ENCODE measurements at places on chromosomes 4 and X. TPM values are rescaled to one million over a fixed set of nuclear protein-coding genes. Genes with fewer than 3 reads are reported as not detected.

DNA sequence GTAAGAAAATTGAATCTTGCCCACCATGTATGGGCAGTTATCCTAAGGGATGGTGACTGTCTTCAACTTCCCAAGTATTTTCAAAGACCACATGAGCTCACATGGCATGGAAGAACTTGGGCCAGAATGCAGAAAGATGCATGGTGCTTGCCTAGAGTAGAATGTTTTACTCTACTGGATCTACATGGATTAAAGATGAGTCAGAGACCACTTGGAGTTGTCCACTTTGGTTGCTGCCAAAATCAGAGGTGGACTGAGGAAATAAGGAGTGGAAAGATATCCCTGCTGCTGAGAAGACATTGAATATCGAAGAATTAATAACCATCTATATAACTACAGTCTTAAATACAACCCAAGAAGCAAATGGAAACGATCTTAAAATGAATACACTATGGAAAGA lies 498.1 kb downstream of the NLGN4X start:
- DNase-seq: no peak

DNA sequence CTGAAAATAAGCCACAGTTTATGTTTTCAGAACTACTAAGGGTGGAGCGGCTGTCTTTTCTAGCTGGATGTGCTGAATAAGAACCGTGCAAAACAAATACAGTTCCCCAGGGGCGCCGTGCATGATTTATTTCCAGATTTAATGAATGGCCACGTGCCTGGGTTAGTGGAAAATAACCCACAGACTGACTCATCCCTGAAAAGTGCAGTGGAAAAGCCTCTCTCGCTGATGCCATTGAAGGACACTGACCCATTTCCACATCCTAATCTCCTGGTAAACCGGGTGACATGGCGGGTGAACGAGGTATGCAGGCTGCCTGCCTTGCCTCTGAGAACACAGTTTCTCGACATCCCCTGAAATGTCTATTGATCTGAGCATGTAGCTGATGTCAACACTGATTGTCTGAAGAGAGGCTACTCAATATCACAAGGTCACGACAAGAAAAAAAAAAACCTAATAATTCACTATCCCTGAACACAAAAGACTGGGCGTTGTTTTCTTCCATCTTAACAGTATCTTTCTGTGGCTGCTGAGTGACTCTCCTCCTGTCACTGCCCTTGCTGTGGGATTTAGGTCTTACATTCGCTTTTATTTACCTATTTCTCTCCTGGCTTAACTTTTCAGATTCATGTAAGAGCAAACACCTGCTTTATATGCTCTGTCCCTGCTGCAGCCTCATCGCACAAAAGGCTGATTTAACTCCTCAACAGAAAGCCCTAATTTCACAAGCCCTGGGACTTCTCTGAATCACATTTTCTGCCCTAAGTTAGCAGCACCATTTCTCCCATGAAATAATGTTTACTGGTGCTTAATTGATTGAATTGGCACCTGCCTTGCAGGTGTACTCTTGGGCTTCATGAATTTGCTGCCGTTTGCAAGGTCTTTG lies 76.9 kb upstream of the SCOC start:
- peak; percentile 70 for DNase-seq

GRCh38 chr4:630656-631055 lies 5.3 kb downstream of the PDE6B start:
- DNase-seq: no peak

DNA sequence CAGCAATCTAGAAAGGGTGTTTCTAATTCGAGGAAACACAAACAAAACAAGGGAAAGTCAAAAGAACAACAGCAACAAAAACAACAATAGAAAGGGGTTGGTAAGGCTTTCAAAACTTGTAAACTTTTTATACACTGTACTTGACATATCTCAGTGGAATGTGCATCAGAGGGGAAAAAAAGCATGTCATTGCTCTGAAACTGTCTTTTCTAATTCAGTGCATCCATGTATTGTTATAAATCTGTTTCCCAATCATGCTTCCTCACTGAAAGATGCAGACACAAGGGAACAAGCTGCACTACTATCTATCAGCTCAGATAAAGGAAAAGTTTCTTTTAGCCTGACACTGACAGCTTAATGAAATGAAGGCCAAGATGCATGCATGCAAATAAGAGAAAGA lies 44.2 kb upstream of the PCDH18 start:
- DNase-seq: no peak

- DNase-seq: no peak
Measured at GRCh38 chr4:107615809-107616208, 104.2 kb downstream of the PAPSS1 start.

GRCh38 chr4:11313157-11313943 lies 115.3 kb downstream of the HS3ST1 start:
- no peak for DNase-seq

DNA sequence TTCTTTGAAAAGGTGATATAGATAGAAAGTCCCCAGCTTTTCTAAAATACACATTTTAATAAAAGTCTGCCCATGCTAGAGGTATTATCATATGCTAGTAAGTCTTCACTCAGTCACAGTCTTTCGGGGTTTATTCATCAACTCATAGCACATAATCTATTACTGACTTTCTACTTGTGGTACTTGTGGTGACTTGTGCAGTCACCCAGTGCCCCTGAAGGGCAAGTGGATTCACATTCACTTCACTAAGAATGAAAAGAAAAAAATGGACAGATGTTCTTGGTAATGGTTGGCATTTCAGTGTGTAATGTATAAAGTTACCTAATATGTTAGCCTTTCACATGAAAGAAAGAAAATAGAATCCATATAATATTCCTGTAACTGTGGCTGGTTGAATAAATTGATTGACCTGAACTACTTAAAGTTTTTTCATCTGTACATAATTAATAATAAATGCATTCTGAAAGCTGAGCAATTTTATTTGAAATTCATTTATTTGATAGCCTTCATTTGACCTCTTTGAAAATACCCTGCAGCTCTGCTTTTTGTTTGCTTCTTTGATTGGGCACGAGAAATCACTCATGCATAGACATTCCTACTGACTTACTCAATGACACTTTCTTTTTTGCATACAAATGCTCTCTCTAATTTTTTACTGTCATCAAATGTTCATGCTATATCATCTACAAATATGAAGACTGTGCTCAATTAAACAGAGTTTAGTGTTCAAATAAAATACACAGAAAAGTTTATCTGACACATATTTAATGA lies 39.5 kb upstream of the ZNF330 start:
- no peak for DNase-seq

DNA sequence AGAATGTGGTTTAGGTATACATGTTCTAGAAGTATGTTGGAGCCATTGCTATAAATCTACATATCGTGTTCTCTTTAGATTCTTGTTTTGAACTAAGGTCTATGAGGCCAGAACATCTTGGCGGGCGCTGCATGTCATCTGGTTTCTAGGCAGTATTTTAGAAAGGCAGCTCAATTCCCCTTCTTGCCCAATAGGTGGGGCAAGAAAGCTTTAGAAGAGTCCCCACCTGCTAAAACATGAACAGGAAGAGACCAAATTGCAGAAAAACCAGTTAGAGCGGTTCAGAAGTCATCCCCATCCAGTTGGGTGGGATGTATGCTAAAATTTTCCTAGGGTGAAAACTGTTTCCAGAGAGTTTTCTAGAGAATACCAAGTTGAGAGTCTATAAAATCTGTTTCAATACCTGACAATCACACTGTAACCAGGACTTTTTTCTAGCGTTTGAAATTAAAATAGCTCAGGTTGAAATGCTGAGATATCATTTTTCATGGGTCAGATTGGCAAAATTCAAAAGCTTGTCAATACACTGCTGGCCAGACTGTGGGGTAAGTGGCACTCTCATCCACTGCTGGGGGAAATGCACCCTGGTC lies 17.5 kb upstream of the SH3KBP1 start:
- DNase-seq: peak; percentile 48

DNA sequence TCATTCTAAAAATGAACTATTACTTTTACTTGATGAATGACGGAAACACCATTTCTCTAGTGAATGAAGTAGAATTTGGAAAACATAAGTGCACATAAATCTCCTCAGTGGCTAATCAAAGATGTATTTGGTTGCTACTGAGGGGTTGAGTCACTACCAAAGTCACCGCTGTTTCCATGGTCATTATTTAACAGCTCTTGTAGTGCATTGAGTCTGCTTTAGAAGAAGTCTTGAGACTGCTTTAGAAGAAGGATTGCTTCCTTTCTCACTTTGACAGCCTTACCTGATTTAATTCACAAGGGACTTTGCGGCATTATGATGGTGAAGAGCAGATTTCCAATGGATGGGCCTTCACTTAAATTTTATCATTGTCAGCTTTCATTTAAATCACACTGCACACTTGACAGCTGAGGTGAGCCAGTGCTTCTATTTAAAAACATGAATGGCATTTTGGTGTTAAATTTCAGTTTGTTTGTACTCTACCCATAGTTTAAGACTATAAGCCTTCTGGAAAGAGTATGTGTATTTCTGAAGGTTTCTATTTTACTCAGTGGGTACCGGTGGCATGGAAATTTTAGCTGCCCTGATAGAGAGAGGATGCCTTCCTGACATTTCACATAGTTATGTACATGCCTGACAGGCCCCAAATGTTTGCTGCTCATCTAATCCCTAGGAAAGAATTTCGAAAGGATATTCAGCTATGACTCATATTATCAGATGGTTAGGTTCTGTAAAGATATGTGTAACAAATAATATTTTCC lies 9.5 kb downstream of the ASB5 start:
- DNase-seq: no peak

DNA sequence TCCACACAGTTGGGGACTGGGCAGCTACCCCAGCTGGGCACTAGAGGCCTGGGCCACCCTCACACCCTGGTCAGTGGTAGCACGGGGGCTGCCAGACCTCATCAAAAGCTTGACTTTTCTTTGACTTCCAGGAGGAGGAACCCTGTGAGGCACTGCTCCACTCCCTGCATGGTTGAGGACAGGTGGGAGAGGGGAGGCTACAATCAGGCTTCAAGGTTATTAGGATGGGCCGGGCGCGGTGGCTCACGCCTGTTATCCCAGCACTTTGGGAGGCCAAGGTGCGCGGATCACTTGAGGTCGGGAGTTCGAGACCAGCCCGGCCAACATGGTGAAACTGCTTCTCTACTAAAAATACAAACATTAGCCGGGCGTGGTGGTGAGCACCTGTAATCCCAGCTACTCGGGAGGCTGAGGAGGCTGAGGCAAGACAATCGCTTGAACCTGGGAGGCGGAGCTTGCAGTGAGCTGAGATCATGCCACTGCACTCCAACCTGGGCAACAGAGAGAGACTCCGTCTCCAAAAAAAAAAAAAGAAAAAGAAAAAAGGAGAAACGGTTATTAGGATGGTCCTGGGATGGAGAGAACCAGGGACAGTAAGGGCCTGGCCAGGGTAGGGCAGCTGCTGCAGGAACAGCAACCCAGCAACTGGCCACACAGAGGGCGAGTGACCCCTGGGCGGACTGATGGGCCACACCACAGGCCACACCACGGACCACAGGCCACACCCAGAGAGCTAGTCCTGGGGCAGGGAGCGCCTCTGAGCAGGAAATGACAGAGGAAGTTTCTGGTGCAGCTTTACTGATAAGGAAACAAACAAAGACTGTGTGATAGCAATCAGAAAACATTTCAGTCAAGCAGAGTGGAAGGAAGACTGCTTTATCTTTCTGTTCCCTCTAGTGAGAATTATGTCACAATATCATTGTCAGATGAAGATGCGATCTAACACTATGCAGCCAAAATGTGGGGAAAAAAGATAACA lies 20.5 kb upstream of the OPN1LW start:
- peak; percentile 35 for DNase-seq

- DNase-seq: peak; percentile 70
Measured at GRCh38 chrX:151985955-151986354, 11.5 kb upstream of the GABRE start.

DNA sequence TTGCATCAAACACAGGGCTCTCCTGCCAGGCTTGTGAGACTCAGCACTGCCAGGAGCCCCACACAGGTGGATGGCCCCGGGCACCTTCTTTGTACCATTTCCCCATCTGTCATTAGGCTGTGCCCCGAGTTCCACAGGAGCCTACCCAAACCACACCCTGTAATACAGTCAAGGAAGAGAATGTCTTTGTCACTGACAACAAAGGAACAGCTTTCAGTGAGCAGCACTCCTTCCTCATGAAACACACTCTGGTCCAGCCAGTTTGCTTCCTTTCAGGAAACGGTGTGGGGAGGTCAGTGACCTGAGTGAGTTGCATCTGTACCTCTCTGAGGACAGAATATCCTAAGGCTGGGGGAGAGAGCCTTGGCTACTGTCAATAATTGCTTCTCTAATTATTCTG lies 53.7 kb downstream of the LNX1 start:
- peak; percentile 77 for DNase-seq

DNA sequence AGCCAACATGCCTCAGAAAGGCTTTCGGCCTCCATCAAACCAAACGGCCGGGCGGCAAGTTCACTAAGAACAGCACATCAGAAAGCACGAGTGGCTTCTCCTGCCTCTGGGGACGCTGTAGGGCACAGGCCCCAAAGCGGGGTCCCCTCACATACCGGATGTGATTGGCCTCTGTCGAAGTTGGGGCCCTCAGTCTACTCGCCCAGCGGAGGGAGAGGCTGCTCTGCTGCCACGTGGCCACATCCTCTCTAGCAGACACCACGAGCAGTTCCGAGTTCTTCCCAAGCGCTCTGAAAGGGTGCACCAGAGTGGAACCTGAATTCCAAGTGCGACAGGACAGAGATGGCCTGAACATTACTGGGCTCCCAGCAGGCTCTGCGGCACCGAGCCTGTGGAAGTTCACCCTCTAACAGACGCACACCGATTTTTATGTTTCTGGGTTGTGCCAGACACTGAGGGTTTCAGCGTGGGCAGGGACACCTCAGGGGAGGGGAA lies 21.1 kb downstream of the NOP14 start:
- DNase-seq: no peak

GRCh38 chr4:57318703-57319102 lies 208.5 kb upstream of the IGFBP7 start:
- no peak for DNase-seq

DNA sequence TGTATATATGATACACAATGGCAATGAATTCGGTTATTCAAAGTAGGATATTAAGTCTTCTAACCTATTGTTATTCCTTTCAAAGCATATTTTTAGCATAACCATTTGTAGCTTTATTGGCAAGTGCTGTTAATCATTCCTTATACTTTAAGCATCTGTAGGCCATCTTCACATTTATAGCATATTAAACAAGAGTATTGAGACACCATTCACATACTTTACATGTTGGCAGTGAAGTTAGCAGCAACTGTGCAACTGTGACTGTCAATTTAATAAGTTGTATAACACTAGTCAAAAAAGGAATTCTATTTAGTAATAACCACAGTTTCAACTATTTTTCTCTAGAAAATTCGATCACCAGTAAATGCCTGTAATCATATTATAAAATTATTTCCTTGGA lies 107.3 kb upstream of the MYOZ2 start:
- no peak for DNase-seq

- DNase-seq: no peak
Measured at GRCh38 chr4:172707622-172708021, 461.0 kb upstream of the GALNT7 start.

The ZRSR2 gene
- 1.9 TPM for total RNA-seq

The SEPSECS gene
- 6.7 TPM for total RNA-seq

The CENPVL1 gene
- total RNA-seq: not detected

The STATH gene
- total RNA-seq: not detected

The PAK3 gene
- 1.3 TPM for total RNA-seq

The AFM gene
- not detected for total RNA-seq
